ENCODE measurements at places on chromosomes 12 and 14.

GRCh38 chr12:67819902-67820301 is 169.3 kb upstream of the IFNG-AS1 start:
- DNase-seq = no peak

DNA sequence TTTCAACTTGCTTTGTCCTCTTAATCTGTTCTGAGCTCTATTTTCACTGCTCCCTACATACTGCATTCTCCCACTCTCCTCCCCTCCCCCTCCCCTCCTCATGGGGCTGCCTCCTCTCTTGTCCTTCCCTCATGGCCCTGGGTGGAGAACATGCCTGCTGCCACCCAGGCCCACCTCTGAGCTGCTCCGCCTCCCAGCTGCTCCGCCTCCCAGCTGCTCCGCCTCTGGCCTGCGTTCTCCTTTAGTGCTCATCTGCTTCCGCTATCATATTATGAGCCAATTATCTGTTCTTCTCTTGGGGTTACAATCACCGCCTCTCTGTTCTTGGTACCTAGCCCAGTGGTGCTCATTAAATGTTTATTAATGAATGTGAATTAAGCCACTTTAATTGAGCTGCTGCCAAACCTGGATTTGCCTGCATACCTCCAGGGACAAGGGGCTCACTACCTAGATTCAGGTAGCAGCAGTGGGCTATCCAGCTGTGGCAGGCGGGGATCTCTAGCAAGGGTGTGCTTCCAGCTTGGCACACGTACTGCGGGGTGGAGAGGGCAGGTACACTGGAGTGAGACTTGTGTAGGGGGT is 32.0 kb upstream of the FAM181A start:
- no peak for DNase-seq

DNA sequence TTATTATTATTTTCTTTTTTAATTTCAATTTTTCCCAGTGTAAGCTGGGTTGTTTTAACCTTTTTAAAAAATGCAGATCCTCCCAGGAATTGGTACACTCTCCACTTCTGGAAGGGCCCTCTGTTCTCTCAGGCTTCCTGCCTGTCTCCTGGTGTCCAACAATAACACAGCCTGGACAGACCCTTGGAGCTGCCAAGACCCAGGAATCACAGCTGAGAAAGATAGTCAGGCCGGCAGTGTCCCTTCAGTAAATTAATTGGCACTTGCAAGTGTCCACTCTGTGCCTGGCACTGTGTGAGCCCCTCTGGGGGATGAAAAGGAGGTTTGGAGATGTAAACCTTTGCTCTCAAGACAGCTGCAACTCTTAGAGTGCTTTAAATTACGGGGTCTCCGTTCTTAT is 113.3 kb downstream of the SMOC1 start:
- no peak for DNase-seq

DNA sequence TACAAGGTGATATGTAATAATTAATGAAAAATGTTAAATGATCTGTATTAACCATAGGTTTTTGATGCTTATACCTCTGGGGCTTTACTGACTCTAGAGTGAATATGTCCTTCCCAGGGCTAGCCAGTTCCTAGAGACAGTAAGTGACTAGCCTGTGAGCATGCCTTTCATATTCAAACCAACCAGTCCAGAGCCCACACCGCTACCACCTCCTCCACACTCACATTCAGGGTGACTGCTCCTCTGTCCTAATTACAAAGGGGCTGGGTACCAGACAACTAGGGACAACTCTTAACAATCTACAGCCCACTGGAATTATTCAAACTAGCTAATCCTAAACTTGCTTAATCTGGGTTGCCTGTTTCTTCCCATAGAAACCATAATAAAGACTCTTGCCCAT is 49.0 kb downstream of the RALGAPA1 start:
- DNase-seq = no peak

DNA sequence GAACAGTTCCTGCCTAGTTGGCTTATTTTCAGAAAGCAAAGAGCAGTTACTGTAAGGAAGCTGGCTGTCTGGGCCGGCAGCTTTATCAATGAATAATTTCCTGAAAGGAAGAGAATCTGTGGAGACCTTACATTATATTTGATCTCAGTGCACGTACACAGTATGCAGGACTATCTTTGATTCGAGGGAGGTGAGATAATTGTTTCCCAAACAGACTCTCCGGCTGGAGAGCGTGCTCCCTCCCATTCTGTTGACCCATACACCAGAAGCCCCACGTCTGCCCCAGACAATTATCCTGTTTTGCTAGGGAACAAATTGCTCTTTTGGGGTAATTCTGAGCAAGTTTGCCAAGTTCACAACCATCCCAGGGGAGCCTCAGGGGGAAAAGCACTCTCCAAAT is 1115.0 kb downstream of the VRK1 start:
- no peak for DNase-seq

DNA sequence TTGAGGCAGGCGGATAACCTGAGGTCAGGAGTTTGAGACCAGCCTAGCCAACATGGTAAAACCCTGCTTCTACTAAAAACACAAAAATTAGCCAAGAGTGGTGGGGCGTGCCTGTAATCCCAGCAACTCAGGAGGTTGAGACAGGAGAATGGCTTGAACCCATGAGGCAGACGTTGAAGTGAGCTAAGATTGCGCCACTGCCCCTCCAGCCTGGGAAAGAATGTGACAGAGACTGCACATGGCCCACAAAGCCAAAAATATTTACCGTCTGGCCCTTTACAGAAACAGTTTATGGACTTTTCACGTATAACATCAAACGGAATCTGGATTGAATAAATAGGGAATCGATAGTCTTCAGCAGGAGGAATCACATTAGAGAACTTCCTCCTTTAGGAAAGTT is 3.5 kb downstream of the RSRC2 start:
- DNase-seq = no peak

DNA sequence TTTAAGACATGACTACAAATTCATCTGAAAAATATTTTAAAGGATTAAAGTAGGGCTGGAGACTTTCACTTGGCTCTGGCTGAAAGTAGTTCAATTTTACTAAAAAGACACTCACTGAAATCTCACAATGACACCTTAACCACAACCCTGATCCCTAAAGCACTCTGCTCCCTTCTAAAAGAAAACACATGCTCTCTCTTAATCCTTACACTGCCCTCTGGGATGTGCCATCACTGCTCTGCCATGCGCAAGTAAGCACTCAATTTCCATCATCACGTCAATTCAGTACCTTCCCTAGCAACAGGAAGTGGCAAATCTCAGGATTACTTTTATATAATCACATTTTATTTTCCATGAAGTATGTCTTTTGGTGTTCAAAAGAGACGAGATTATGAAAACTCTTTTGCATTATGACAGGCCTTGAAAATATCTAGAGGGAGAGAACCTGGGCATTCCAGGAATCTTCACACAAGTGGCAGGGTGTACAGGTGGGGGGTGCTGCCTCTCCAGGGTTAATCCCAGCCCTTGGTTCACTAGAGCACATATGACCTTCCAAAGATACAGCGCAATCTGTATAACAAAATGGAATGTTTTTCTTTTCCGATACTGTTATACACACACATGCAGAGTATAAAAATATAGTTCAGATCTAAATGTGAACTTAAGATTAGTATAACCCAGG is 7.3 kb downstream of the ATG14 start:
- DNase-seq = no peak
